GM23338 (cell line): ENCODE measurements at places on chromosomes 5 and 9.

DNA sequence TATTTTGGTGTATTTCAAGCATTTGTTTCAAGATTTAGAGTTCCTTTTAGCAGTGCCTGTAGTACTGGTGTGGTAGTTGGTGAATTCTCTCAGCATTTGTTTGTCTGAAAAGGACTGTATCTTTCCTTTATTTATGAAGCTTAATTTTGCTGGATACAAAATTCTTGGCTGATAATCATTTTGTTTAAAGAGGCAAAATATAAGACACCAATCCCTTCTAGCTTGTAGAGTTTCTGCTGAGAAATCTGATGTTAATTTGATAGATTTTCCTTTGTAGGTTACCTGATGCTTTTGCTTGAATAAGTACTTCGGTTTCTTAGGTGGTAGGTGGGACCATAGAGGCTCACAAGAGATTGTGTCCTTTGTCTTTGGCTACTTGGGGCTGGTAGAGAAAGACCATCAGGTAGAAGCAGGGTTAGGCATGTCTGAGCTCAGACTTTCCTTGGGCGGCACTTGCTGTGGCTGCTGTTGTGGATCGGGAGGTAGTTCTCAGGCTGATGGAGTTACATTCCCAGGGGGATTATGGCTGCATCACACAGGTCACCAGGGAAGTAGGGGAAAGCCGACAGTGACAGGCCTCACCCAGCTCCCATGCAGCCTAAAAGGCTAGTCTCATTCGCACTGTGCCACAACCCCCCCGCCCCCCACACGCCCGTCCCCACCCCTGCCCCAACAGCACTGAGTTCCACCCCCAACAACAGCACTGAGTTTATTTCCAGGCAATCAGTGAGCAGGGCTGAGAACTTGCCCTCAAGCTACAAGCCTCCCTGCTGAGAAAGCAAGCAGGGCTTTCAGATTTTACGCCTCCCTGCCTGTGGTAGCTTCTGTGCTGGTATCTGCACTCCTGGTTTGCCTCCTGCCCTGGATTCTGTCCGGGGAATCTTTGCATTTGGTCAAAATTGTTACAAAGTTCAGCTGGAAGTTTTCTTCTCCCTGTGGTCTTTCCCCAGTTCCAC lies 127.1 kb upstream of the GLRA1 start:
- DNase-seq, result peak; percentile 57

GRCh38 chr9:114532561-114533237 lies 27.4 kb upstream of the WHRN start:
- peak; percentile 34 for DNase-seq

GRCh38 chr9:36078051-36078450 lies 41.3 kb downstream of the RECK start:
- DNase-seq, result no peak

- no peak for DNase-seq
Observed at GRCh38 chr5:103446813-103447212, 115.8 kb downstream of the NUDT12 start.

GRCh38 chr5:10286162-10286861 lies 21.4 kb downstream of the CMBL start:
- no peak for DNase-seq

DNA sequence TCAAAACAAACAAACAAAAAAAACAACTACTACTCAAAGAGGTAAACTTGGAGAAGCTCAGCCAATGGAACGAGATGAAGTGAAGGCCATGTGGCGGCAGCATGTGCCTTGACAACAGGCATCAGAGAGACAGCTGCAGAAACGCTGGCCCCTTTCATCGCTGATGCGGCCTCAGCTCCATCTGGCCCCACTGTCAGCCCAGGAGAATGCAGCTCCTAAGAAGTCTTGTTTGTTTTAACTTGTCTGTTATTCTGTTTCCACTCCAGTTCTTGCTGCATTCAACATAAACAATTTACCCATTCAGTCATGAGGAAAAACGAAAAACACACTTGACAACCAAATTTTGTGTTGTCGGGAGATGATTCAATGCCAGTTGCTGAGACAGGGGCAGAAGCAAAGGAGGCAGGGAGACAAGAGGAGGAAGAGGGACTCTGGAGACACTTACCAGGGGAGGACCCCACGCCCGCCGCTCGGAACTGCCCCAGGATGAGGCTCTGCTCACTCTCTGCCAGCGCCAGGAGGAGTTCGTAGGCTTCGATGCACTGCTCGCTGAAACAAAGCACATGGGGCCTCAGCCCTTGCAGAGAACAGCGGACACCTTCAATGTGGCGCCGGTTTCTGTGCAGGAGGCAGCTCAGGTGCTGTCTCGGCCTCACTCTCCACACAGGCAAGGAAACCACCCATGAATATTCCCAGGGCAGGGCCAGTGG lies 91.2 kb downstream of the DCP2 start:
- DNase-seq, result no peak

DNA sequence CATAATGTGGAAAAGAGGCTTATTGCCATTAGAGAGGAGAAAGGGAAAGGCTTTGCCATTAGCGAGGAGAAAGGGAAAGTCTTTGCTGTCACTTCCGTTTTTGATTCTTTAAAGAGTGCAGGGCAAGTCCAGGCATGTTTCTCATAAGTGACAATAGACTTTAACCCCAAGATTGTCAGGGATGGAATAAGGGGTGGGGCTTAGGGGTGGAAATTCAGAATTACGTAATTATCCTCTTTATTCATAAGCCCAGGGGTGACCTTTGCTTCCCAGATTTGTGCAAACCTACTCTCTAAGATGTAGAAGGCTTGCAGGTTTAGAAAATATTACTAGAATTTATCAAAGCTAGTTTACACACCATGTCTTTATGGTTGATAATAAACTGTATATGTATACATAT lies 2.3 kb upstream of the PLK2 start:
- peak; percentile 28 for DNase-seq

DNA sequence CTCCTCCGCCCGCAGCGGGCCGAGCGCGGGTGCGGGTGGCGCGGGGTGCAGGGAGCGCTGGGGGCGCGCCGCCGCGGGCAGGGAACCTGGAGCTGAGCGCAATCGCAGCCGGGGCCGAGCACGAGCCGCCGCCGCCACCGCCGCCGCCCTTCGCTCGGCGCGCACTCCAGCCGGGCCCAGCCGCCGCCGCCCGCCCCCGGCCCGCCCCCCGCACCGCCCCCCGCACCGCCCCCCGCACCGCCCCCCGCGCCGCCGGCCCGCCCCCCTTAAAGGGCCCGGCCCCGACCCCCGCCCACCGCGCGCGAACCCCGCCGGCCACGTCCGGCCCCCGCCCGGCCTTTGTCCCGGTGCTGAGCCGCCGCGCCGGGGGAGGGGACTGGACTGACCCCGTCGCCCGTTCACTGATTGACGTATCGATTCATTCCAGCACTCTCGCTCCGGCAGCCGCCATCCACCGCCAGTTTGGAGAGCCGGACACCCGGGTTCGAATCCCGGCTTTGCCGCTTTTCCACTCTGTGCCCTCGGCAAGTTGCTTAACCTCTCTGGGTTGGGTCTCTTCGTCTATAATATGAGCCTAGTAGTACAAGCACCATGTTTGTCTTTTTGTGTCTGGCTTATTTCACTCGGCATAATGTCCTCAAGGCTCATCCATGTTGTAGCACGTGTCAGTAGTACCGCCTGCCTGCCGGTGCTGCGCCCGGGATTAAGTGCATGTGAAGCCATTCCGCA lies at the start of gene SH3PXD2B:
TSS of gene SH3PXD2B (minus strand) at position 168 of the 729 bp plus-strand sequence. CDS start 173 bp downstream, outside the sequence.
- DNase-seq, result peak; percentile 86

- no peak for DNase-seq
Observed at GRCh38 chr9:28810388-28811075, 1237.3 kb upstream of the C9orf72 start.

DNA sequence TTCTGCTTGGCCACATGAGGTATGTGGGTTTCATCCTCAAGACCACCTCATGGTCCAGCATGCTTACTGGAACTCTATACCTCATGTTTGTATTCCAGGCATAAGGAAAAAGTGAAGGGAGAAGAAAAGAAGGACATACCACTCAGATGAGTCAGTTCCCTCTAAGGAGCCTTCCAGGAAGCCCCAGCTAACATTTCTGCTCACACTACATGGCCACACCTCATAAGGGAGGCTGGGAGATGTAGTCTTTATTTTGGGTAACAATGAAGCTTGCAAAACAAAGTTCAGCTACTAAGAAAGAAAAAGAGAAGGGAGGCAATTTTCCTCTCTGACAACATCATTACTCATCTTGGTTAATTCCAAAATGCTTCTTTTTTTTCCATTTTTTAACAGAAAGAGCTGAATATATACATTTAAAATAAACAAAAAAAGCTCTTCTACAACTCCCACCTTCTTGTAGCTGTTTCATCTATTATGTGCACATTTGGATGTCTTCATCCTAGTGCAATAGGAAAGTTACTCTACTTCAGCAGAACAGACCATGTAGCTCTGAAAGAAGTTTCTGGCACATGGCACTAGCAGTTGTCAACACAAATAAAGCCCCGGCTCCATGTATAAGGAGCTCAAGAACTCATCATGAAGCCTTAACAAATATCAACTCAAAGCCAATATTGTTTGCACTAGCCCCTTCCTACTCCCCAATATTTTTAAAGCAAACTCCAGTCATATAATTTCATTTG lies 123.6 kb upstream of the CCDC112 start:
- peak; percentile 21 for DNase-seq

DNA sequence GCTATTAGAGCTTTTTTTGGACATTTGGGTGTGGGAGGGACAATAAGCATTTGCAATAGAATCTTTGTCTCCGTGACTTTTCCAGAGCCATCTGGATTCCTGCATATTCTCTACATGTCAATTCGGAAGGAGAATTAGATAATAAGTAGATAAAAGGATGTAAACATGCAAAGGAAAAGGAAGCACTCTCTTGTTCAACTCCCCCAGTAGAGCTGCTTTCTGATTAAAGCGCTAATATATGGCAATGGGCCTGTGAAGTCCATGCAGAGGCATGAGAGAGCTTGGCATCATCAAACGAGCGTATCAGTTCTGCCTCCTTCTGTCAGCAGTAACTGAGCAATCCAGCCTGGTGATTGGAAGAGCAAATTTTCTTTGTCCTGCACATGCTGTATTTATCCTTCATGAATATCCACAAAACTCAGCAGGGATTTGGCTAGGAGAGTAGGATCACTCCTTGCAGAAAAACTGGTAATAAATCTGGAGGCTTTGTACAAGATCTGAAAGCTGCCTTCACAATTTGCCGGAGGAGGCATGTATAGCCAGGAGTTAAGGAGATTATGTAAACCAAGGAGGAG lies 1752.9 kb downstream of the MAT2B start:
- no peak for DNase-seq

DNA sequence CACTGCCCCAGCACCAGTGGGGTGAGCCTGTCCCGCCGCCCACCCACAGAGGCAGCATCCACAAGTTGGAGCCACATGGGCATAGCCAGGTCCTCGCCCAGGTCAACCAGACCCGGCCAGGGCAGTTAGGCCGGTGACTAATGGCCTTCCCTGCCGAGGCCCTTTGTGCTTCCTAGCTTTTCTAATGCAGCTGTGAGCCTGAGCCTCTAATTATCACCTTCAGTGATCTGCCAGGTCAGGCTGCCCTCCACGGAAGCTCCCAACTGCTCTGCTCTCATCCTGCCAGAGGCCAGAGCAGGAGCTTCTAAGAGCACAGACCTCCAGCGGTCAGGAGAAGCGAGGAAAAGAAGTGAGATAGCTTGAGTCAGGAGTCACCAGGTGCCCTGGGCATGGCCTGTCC lies 87.1 kb upstream of the PPP1R26 start:
- DNase-seq, result no peak

GRCh38 chr5:72647806-72648205 lies 140.6 kb upstream of the ZNF366 start:
- DNase-seq, result no peak
